Left ventricle myocardium inferior (tissue), 1 donor: ENCODE measurements at places on chromosomes 7 and 10.

DNA sequence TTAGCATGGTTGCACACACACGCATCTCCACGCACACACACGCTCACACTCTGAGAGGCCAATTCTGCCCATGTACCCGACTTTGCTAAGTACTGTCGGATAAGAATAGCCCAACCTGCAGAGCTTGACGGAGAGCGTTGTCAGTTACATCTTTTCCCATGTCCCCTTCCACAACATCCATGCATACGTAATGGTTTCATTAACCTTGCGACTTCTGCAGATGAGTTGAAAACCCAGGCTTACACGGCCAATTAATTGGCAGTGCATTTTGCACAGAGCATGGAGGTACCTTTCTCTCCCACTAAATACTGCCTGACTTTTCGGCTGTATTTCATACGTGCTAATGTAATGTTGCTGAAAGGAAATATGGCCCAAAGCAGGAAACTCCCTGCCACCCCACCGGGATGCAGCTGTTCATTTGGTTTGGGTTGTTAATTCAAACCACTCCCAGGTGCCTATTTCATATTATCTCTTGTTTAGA lies 291.2 kb upstream of the HABP2 start:
- DNase-seq = no peak

- peak; percentile 37 for DNase-seq
Measured at GRCh38 chr7:32892521-32893206, 1.1 kb upstream of the KBTBD2 start.

DNA sequence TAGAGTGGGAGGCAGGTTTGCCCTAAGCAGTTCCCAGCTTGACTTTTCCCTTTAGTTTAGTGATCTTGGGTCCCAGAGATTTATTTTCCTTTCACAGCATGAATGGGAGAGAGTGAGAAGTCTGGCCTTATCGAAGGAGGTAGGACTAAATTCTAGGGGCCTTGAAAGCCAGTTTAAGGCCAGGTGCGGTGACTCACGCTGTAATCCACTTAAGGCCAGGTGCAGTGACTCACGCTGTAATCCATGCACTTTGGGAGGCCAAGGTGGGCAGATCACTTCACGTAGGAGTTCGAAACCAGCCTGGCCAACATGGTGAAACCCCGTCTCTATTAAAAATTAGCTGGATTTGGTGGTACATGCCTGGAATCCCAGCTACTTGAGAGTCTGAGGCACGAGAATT lies 392.2 kb downstream of the ACTR3B start:
- DNase-seq = no peak

- peak; percentile 31 for DNase-seq
Measured at GRCh38 chr7:148941598-148942275, 57.6 kb upstream of the EZH2 start.

- no peak for DNase-seq
Measured at GRCh38 chr7:1885465-1886226, 215.6 kb downstream of the ELFN1 start.

DNA sequence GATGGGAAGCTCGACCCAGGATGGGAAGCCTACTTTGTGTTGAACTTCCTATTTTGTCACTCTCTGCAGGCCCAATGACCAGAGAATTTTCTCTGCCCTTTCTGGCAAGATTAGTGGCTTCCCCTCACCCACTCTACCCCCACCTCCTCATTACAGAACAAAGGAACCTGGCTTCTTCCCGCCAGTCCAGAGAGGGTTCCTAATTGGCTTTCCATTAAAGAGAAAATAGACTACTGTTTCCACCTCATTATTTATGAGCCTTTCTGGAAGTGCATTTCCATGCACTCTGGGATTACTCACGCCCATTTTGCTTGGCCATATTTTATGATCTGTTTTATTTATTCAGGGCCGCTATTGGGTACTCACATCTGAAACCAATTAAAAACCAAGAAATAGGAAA lies 94.9 kb upstream of the TCF7L2 start:
- DNase-seq = no peak

- no peak for DNase-seq
Measured at GRCh38 chr7:155003092-155003375, at the start of gene PAXIP1. PAXIP1 (minus strand) TSS chr7:155003124; CDS start chr7:155002929, 195 bp downstream.

GRCh38 chr7:35424869-35425495 lies 171.1 kb upstream of the TBX20 start:
- peak; percentile 59 for DNase-seq

DNA sequence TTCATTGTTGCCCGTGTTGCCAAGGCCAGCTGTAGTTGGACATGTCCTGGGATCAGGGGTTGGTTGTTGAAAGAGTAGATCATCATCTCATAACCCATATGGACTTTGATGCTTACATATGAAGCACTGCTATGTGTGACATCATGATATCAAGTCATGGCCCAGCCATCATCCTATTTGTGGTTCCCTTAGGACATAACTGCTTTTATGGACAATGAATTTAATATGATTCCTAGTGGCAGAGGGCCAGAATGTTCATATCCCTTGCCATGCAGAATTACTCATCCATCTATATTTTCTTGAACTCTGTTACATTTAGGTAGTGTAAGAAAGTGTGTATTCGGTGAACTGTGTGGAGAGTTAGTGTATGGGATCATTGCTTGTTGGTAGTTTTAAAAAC lies 343.9 kb upstream of the LRGUK start:
- no peak for DNase-seq

DNA sequence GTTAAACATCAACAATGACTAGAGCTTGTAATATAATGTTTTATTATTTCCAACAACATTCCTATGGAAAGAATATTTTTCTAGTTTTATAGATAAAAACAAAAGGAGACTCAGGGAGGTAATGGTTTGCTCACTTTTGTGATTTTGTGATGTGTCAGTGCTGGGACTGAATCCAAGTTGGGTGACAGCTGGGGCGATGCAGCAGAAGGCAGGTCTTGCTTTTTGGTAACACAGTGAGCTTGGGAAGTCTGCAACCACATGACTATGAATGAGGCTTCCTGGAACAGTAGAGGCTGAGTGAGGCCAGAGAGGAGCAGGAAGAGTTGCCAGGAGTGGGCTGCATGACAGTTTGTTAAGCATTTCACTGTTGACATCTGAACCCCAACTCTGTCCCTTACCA lies 4.9 kb upstream of the YKT6 start:
- no peak for DNase-seq

- no peak for DNase-seq
Measured at GRCh38 chr10:118955951-118956801, 73.3 kb upstream of the NANOS1 start.

- no peak for DNase-seq
Measured at GRCh38 chr7:130345136-130345535, 520 bp downstream of the CPA5 start.

- DNase-seq = no peak
Measured at GRCh38 chr10:113007343-113007771, 57.3 kb downstream of the TCF7L2 start.

- DNase-seq = no peak
Measured at GRCh38 chr7:116180302-116180701, 30.0 kb upstream of the TES start.

GRCh38 chr7:102125127-102125596 lies 161.5 kb upstream of the SH2B2 start:
- peak; percentile 52 for DNase-seq

- no peak for DNase-seq
Measured at GRCh38 chr10:28595613-28596012, 62.7 kb downstream of the WAC start.

DNA sequence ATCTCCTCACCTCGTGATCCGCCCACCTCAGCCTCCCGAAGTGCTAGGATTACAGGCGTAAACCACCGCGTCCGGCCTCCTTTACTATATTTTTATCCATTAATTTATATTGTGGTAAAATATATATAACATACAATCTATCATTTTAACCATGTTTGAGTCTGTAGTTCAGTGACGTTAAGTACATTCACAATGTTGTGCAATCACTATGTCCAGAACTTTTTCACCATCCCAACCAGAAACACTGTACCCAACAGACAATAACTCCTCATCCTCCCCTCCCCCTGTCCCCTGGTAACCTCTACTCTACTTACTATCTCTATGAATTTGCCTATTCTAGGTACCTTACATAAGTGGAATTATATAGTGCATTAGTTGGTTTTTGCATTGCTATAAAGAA lies 297.5 kb upstream of the GALNT17 start:
- DNase-seq = no peak

DNA sequence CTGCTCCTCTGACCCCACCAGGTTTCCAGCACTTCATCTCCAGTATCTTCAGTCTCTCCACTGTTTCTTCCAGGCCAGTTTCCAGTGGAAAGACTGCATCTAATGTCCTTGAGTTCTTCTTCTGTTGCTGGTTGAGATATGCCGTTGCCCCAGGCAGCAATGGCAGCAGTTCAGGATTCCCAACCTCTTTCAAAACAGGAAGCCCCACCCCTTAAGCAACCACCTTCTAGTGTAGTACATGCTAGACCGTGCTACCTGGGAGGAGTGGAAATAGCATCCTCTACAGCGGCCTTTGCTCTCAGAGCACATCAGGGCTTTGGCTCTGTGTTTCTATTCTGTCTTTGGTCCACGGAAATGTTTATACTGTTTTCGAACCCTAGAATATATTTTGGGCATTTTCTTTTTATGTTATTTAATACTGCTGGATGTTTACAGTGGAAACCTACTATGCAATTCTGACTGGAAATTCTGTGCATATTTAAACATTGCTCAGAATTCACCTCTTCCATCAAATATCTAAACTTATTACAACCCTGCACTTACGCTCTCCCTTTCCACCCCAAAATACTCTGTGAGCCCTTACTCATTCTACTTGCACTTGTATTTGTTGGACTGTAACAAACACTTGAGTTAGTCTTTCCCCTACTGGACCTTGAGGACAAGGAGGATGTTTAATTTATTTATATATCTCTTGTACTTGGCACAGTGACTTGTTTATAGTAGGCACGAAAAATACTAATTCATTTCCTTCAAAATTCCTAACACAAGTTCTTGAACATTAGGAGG lies 8.5 kb upstream of the BPGM start:
- DNase-seq = no peak

GRCh38 chr10:100779329-100779728 lies 33.9 kb downstream of the PAX2 start:
- DNase-seq = no peak

GRCh38 chr10:58239561-58240169 lies 28.0 kb downstream of the IPMK start:
- DNase-seq = no peak

GRCh38 chr10:102611514-102612087 lies 32.7 kb upstream of the TRIM8 start:
- no peak for DNase-seq

DNA sequence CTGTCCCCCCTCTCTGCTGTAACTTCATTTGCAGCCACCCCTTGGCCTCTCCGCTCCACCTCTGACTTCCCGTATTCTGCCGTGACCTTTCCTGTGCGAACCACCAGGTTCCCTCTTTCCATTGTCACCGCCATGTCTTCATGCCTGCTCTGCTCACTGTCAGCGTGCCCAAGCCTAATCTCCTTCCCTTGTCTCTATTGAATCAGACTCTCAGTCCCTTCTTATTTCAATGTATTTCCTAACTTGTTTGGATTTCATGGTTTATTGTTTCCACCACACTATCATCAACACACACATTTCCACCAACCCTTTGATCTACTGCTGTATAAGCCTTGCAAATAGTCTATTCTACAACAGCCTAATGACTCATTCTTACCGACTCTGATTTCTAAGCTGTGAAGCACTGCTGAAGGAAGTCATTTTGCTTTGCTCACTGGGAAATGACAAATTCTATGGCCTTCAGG lies 30.0 kb upstream of the INHBA start:
- no peak for DNase-seq

DNA sequence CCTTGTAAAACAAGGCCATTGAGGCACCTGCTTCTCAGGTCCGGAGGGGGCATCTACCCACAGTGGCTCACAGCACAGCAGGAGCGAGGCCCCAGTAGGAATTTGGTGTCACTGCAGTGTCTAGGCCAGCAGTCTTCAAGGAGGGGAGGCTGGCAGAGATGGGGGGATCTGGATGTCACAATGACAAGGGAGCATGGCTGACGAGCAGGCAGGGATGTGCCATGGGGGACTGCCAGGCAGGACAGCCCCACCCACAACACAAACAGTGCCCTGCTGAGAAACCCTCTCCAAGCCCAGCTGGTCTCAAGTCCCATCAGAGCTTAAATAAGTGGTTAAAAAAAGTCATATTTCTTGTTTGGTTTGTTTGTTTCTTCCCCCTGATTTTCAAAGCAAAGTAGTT lies 121.0 kb upstream of the ZNF716 start:
- no peak for DNase-seq

- no peak for DNase-seq
Measured at GRCh38 chr10:12539350-12540164, 190.2 kb downstream of the CAMK1D start.

DNA sequence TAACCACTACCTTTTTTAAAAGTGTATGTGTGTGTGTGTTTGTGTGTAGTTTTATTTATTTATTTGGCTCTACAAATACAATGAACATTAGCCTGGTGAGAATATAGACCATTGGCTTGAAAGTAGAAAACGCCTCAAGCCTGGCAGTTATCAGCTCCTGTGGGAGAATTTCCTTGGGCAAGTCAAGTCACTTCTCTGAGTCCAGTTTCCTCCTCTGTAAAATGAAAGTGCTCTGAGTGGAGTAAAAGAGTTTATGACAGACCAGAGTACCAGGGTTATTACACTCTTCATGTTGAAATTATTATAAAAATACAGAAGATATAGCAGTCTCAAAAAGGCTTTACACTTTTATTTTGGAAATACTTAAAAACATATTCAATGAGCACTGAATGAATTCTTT lies 10.1 kb upstream of the RHOBTB1 start:
- no peak for DNase-seq

- DNase-seq = no peak
Measured at GRCh38 chr10:120108916-120109315, 216.4 kb downstream of the SEC23IP start.

GRCh38 chr7:31748084-31748483 lies 61.1 kb downstream of the PPP1R17 start:
- no peak for DNase-seq

DNA sequence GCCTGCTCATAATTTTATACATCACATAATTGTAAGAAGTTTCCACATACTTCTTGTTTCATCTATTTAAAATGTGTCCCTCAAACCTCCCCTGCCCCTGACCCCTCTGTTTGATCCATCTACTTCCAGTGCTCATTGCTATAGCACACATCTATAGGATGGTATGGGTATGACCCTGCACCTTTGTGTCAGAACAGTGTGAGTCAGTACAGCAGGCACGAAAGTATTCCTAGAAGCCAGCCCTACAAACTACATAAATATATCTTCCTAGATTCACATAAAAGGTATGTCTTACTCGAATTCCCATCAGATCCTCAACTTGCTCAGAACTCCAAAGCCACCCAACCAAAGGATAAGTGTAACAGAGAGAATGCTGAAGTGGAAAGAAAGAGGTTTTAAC lies 25.7 kb upstream of the ING3 start:
- no peak for DNase-seq

DNA sequence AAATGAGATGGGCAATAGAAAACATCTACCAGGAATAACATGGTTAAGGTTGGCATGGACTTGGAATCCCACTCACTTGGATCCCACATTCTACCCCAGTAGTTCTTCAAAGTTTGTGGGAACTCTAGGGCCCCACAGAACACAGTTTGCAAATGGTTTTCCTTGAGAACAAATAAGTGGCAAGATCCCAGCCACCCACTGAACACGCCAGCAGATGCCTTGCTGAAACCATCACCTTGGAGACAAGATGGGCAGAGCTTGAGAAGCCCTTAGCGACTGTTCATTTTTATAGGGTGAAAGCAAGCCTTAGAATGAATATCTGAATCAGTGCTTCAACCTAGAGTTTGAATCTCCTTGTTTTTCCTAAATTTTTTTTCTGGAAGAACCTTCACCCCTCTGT lies 349.1 kb downstream of the RPS24 start:
- DNase-seq = no peak
